ENCODE measurements at places on chromosomes 6 and 20. TPM values are rescaled to one million over a fixed set of nuclear protein-coding genes. Genes with fewer than 3 reads are reported as not detected.
A peak's percentile ranks its signal among the peaks of the same experiment; 100 is the strongest.

The CGA gene
- not detected for total RNA-seq

DNA sequence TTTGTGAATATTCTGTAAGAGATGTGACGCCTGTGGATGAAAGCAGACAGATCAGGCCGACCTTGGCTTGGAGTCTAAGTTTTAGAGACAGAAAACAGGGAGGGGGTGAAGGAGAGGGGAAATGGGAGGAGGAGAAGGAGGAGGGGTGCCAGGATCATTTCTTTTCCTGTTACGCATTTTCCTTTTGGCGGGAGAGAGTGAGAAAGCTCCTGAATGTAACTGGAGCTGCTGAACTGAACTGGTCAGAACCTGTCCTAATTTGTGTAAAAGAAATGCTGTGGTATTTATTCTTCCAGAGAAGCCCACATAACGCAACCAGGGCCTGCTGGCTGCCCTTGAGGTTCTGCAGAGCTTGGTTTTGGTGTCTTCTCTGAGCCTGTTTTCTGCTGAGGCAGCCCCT lies 41.9 kb downstream of the UTRN start:
- H3K36me3 ChIP-seq, result no peaks in the 10 kb centered on the region
- no peak overlapping the region for H3K4me3 ChIP-seq
- H3K4me1 ChIP-seq, result no peaks in the 10 kb centered on the region

GRCh38 chr20:46013829-46014516 lies 5.3 kb downstream of the MMP9 start:
- DNase-seq, result peak; percentile 76
- H3K4me1 ChIP-seq, result peaks cover 36% of the 10 kb centered on the region
- peak overlapping the region; percentile 75 for H3K4me3 ChIP-seq

DNA sequence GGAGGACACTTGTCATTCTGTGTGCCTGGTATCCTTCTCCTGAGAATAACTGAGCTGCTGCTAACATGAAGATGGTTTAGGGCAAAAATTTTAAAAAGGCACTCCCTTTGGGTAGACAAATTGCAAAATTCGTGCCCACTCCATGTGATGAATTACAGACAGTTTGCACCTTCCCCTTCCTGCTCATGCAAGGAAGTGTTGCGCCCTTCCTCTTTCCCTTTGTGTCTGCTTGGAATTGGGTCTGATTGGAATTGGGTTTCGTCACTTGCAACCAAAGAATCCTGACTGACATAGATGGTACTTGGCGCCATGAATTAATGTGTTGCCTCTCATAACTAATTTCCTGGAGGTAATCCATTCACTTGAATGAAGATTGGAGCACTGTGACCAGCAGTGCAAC lies 62.3 kb upstream of the SHLD1 start:
- no peaks in the 10 kb centered on the region for H3K36me3 ChIP-seq
- no peak overlapping the region for H3K27ac ChIP-seq
- H3K4me3 ChIP-seq, result no peak overlapping the region
- DNase-seq, result no peak
- H3K27me3 ChIP-seq, result no peaks in the 10 kb centered on the region

DNA sequence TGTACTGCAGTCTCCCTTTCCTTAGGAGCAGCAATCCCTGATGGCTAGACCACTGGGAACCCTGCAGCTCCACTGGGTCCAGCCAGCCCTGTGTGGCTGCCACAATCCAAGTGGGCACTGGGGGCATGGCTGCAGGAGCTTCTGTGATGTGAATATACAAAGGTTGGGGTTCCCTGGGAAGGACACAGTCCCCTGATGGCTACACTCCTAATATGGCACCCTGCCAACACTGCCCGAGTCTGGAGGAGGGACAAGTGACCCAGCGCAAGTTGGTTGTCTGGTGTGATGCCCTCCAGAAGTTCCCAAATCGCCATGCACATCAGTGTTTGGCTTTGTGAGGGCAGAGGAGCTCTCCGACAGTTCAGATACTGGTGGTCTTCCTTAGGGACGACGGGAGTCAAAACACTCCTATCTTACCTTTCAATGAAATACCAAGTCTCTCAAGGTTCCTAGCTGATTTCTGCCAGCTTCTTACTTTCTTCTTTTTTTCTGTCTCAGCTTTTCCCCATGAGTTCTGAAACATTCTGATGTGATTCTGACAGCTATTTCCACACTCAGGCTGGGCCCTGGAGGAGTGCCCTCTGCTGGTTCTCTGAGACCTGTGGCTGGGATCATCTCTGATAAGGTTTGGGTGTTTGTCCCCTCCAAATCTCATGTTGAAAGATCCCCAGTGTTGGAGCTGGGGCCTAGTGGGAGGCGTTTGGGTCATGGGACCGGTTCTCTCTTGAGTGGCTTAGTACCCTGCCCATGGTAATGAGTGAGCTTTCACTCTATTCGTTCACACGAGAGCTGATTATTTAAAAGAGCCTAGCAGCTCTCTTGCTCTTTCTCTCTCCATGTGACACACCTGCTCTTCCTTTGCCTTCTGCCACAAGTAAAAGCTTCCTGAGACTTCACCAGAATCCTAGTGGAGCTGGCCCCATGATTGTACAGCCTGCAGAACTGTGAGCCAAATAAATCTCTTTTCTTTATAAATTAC lies 15.5 kb upstream of the ZFP57 start:
- no peak overlapping the region for H3K4me3 ChIP-seq
- H3K27ac ChIP-seq, result no peak overlapping the region

GRCh38 chr6:147603392-147604081 lies 95.0 kb downstream of the SAMD5 start:
- H3K36me3 ChIP-seq, result no peaks in the 10 kb centered on the region
- no peaks in the 10 kb centered on the region for H3K4me1 ChIP-seq
- no peak overlapping the region for H3K4me3 ChIP-seq
- H3K27me3 ChIP-seq, result no peaks in the 10 kb centered on the region
- no peak overlapping the region for H3K27ac ChIP-seq

GRCh38 chr6:79330704-79331103 lies 96.2 kb upstream of the HMGN3 start:
- peak overlapping the region; percentile 16 for H3K4me3 ChIP-seq
- peaks cover 27% of the 10 kb centered on the region for H3K27me3 ChIP-seq
- H3K27ac ChIP-seq, result no peak overlapping the region
- H3K36me3 ChIP-seq, result no peaks in the 10 kb centered on the region
- DNase-seq, result no peak
- peaks cover 21% of the 10 kb centered on the region for H3K4me1 ChIP-seq

- peak overlapping the region; percentile 69 for H3K4me3 ChIP-seq
- H3K36me3 ChIP-seq, result peaks cover 14% of the 10 kb centered on the region
- DNase-seq, result peak; percentile 43
- peaks cover 49% of the 10 kb centered on the region for H3K4me1 ChIP-seq
- no peaks in the 10 kb centered on the region for H3K27me3 ChIP-seq
- H3K27ac ChIP-seq, result peak overlapping the region; percentile 68
These were observed 31.9 kb downstream of the TTI1 start for GRCh38 chr20:38001173-38001875.

- DNase-seq, result no peak
- peaks cover 34% of the 10 kb centered on the region for H3K27me3 ChIP-seq
- H3K27ac ChIP-seq, result no peak overlapping the region
- H3K36me3 ChIP-seq, result no peaks in the 10 kb centered on the region
- H3K4me3 ChIP-seq, result no peak overlapping the region
These were observed 216.5 kb downstream of the LY86 start for GRCh38 chr6:6804843-6805615.

DNA sequence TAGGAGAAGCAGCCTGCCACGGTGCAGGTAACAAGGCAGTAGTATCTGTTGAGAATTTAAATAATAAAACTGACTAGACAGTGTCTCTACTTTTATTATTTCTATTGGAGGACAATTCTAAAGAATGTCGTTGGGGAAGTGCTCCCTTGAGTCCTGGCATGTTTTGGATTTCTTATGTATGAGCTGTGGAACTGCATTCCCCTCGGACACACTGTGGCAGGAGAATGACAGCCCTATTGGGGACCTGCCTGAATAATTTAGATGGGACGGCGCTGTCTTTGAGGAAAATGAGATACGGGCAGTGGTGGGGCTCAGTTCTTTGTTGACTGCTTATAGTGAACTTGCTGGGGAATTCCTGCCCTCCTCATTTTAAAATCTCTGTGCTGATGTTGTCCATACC lies 2.4 kb upstream of the SCP2D1 start:
- no peaks in the 10 kb centered on the region for H3K36me3 ChIP-seq
- no peak overlapping the region for H3K27ac ChIP-seq
- no peaks in the 10 kb centered on the region for H3K27me3 ChIP-seq
- no peak for DNase-seq
- H3K4me3 ChIP-seq, result no peak overlapping the region

The RIPOR2 gene
- 69.7 TPM for total RNA-seq

DNA sequence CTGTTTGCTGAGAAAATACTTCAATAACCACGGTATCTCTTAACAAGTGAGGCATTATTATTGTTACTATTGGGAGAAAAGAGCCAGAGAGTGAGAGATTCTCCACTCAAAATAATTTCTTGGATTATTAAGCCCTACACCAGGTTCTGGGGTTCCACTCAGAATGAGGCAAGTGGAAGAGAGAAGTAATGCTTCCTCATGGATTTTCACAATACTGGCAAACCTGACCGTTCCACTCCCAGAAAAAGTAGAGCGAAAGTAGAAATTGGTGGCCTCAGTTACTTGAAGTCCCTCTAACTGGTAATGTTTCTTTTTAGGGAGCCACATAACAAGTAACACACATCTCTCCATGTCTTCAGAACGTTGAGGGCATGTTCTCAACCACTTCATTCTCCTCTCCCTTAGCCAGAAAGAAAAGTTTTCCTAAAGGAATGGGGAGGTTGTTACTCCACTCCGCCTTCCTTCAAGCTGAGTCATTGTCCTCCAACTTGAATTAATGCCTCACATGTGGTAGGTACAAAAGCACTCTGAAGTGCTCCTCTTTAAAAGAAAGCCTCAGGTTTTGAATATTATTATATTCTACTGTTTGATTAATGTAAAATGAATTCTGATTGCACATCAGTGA lies 1.9 kb downstream of the BAG2 start:
- no peak for DNase-seq
- peak overlapping the region; percentile 88 for H3K4me3 ChIP-seq

The OR2B6 gene
- total RNA-seq, result 0.43 TPM

DNA sequence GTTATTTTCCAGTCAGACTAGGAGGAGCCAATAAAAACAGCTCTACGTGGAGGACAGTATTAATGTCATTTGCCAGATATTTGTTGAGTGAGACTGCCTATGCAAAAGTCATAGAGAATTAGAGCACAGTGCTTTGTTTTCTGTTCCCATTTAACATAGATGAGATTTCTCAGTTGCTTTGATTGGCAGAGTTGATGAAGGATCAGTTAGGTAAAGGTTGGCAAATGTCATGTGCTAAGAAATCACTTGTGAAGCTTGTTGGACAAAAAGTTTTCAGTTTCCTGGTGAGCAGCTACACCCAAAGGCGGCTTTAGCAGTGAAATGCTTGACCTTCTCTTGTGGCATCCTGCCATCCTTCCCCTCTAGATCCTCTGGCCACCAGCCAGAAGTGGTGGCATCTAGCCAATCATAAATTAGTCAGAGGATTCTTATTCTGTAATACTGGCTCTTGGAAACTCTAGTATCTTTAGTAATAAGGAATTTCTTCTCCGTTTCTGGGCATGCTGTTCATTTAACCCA lies 37.0 kb downstream of the BCKDHB start:
- no peaks in the 10 kb centered on the region for H3K27me3 ChIP-seq
- no peak for DNase-seq
- no peak overlapping the region for H3K4me3 ChIP-seq

- peaks cover 17% of the 10 kb centered on the region for H3K4me1 ChIP-seq
- H3K36me3 ChIP-seq, result peaks cover 2% of the 10 kb centered on the region
- peaks cover 57% of the 10 kb centered on the region for H3K27me3 ChIP-seq
- H3K4me3 ChIP-seq, result peak overlapping the region; percentile 66
These were observed 2.3 kb downstream of the LIN28B start for GRCh38 chr6:104959026-104959858.

GRCh38 chr20:12570371-12570770 lies 438.4 kb upstream of the SPTLC3 start:
- H3K27me3 ChIP-seq, result no peaks in the 10 kb centered on the region
- no peaks in the 10 kb centered on the region for H3K4me1 ChIP-seq
- H3K27ac ChIP-seq, result no peak overlapping the region

- H3K27ac ChIP-seq, result no peak overlapping the region
- H3K4me1 ChIP-seq, result no peaks in the 10 kb centered on the region
- DNase-seq, result no peak
- no peaks in the 10 kb centered on the region for H3K36me3 ChIP-seq
- H3K4me3 ChIP-seq, result no peak overlapping the region
- peaks cover 15% of the 10 kb centered on the region for H3K27me3 ChIP-seq
These were observed 79.0 kb downstream of the NRSN1 start for GRCh38 chr6:24205020-24205492.

The ERVFRD-1 gene
- not detected for total RNA-seq

- H3K4me1 ChIP-seq, result peaks cover 25% of the 10 kb centered on the region
- H3K27me3 ChIP-seq, result peaks cover 43% of the 10 kb centered on the region
- peak; percentile 62 for DNase-seq
- H3K36me3 ChIP-seq, result peaks cover 4% of the 10 kb centered on the region
- no peak overlapping the region for H3K27ac ChIP-seq
These were observed 1.1 kb upstream of the RPS6KA2 start for GRCh38 chr6:166627875-166628801.

The CST5 gene
- not detected for total RNA-seq

The HEY2 gene
- total RNA-seq, result not detected

The COL11A2 gene
- 2.5 TPM for total RNA-seq

The EEF1A2 gene
- 8.3 TPM for total RNA-seq

- no peaks in the 10 kb centered on the region for H3K4me1 ChIP-seq
- H3K36me3 ChIP-seq, result peaks cover 1% of the 10 kb centered on the region
- no peak overlapping the region for H3K4me3 ChIP-seq
- DNase-seq, result no peak
These were observed 88.7 kb upstream of the SCP2D1 start for GRCh38 chr20:18724788-18725464.

DNA sequence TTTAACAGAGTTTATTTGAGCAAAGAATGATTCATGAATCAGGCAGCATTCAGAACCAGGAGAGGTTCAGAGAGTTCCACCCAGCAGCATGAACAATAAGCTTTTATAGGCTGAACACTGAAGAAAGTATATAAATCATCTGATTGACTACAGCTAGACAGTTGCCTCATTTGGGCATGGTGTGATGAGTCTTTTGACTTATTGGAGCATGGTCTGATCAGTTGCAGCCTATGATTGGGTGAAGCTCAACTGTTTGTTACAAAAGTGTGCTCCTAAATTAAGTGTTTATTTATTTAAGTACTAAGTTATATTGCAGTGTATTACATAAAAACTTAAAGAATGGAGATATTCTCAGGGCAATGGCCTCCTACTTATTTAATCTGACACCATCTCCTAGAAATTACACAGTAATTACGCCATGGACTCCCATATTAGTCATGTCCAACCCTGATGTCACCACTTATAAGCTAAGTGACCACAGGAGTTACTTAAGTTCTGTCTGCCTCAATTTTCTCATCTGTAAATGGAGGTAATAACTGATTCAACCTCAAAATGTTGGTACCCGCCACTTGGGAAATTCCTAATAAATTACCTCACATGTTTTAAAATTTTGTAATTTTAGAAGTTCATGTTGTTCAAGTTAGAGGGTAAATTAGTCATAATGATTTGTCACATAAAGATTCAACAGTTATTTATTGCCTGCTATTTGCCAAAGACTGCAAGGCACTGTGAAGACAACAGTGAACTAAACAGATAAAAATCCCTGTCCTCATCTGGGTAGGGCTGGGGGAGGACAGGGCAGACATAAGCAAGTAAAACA lies 15.2 kb upstream of the ROS1 start:
- H3K27ac ChIP-seq, result no peak overlapping the region
- no peak for DNase-seq
- H3K4me1 ChIP-seq, result no peaks in the 10 kb centered on the region
- peaks cover 35% of the 10 kb centered on the region for H3K27me3 ChIP-seq

GRCh38 chr20:42494290-42494689 lies 695.4 kb downstream of the PTPRT start:
- H3K27me3 ChIP-seq, result no peaks in the 10 kb centered on the region
- no peak for DNase-seq
- no peak overlapping the region for H3K27ac ChIP-seq

The ESR1 gene
- 1.3 TPM for total RNA-seq

GRCh38 chr6:32609391-32609730 lies 19.7 kb upstream of the HLA-DRB1 start:
- peaks cover 3% of the 10 kb centered on the region for H3K4me1 ChIP-seq
- no peak overlapping the region for H3K27ac ChIP-seq
- H3K4me3 ChIP-seq, result no peak overlapping the region

Measured in activated T-cell treated with anti-CD3 and anti-CD28 coated beads, Interleukin-2, amount 50 U/mL, for 72 hours (primary cell).